ENCODE measurements at places on chromosomes 6 and 20.
A peak's percentile ranks its signal among the peaks of the same experiment; 100 is the strongest.

- DNase-seq, result no peak
These were observed 35.1 kb upstream of the SRPK1 start for GRCh38 chr6:35955970-35956369.

GRCh38 chr6:103534095-103534494 lies 1325.6 kb downstream of the HACE1 start:
- DNase-seq, result no peak

DNA sequence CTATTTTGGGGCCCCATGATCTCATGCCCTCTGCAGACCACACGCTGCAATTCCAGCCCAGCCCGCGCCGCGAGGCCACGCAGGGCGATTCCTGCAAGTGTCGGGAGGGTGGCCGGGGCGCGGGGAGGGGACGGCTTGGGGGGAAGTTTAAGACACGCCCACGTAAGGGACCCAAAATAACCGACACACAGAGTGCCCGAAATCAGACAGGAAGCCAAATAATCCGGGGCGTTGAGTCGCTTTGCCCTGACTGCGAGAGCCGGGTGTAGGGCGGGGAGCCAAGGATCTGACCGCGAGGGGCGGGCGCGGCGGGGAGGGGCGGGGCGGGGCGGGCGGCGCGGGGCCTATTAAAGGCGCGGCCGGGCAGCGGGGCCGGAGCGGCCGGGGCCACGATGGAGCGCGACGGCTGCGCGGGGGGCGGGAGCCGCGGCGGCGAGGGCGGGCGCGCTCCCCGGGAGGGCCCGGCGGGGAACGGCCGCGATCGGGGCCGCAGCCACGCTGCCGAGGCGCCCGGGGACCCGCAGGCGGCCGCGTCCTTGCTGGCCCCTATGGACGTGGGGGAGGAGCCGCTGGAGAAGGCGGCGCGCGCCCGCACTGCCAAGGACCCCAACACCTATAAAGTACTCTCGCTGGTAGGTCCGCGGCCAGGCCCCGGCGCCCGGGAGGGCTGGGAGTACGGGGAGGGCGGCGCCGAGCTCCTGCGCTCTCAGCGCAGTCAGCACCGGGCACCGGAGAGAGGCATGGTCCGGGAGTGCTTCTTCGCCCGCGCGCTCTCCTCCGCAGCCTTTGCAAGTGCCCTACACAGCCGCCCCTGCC lies at the start of gene ENPP1:
TSS of gene ENPP1 (plus strand) at position 377 of the 816 bp plus-strand sequence. CDS start at position 393, 16 bp downstream.
- peak; percentile 27 for DNase-seq

- DNase-seq, result peak; percentile 97
These were observed 48.9 kb downstream of the CNBD2 start for GRCh38 chr20:36017048-36017951.

GRCh38 chr6:110158479-110158878 lies 21.0 kb downstream of the WASF1 start:
- DNase-seq, result no peak

GRCh38 chr20:46666818-46667515 lies 15.7 kb upstream of the SLC13A3 start:
- DNase-seq, result no peak

DNA sequence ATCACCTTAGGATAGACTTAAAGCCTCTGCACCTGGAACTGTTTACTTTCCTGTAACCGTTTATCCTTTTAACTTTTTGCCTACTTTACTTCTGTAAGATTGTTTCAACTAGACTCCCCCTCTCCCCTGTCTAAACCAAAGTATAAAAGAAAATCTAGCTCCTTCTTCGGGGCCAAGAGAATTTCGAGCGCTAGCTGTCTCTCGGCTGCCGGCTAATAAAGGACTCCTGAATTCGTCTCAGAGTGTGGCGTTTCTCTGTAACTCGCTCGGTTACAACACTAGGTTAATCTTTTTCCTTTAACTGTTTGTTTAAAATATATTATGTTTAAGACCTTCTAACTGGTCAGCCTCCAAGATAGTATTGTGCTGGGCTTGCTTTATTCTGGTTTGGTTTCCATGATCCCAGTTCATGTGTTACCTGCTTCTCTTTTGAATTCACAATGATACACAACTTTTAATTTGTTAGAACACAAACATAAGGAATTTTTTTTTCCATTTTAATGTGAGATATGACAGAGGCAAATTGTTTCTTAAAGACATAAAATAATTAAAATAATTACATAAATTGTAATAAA lies 8.7 kb upstream of the NQO2 start:
- peak; percentile 29 for DNase-seq

GRCh38 chr6:2799936-2800527 lies 34.8 kb downstream of the WRNIP1 start:
- DNase-seq, result no peak

All from kidney glomerular epithelial cell (primary cell).